ENCODE measurements at places on chromosomes 16 and 17. TPM values are rescaled to one million over a fixed set of nuclear protein-coding genes. Genes with fewer than 3 reads are reported as not detected.

Gene VMO1
- total RNA-seq, result 0.37 TPM

DNA sequence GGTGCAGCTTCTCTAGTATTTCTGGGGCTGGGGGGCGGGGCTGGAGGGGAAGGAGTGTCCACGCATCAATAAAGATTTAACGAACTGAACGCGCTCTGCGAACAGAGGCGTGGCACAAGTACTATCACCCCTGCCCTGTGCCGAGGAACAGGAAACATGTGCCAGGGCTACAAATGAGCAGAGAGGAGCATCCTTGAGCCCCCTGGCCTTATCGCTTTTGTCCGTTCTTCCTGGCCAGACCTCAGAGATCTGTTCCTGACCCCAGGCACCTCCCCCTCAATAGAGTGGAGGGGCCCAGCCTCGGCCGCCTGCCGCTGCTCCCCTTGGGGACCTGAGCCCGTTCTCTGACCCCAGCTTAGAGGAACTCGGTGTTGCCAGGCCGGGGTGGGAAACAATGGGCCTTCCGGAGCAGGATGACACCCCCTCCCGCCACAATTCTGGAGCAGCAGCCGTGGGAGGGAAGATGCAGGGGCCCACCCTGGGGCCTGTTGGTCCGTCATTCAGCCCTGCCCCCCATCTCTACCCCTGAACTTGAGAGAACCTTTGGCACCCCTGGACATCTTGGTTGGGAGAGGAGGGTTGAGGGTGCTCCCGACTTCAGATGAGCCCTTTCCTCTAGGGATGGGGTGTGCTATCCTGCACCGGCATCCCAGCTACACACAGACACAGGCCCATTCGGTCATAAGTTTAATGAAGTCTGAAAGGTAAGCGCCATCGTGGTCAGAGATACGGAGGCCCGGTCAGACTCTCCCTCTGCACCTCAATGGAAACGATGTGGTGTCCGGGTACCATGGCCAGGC, 1.1 kb downstream of the NAA38 start:
- peaks cover 2% of the 10 kb centered on the region for H3K36me3 ChIP-seq
- H3K4me1 ChIP-seq, result peaks cover 26% of the 10 kb centered on the region
- DNase-seq, result no peak
- no peak overlapping the region for H3K4me3 ChIP-seq
- no peaks in the 10 kb centered on the region for H3K27me3 ChIP-seq

GRCh38 chr17:2138318-2138717, 83.4 kb downstream of the HIC1 start:
- peaks cover 13% of the 10 kb centered on the region for H3K36me3 ChIP-seq
- DNase-seq, result peak; percentile 75
- no peak overlapping the region for H3K4me3 ChIP-seq
- peak overlapping the region; percentile 77 for H3K27ac ChIP-seq

Gene TBC1D3B
- total RNA-seq, result 9.9 TPM

Gene KRT9
- total RNA-seq, result not detected

- H3K4me3 ChIP-seq, result no peak overlapping the region
- no peak for DNase-seq
- no peaks in the 10 kb centered on the region for H3K36me3 ChIP-seq
These were observed 21.9 kb upstream of the GPRC5C start for GRCh38 chr17:74410001-74410443.

Gene LGALS3BP
- total RNA-seq, result 75.7 TPM

GRCh38 chr16:87061243-87061920, 255.8 kb downstream of the C16orf95 start:
- no peak overlapping the region for H3K27ac ChIP-seq
- no peak overlapping the region for H3K4me3 ChIP-seq
- no peaks in the 10 kb centered on the region for H3K4me1 ChIP-seq
- no peak for DNase-seq
- H3K36me3 ChIP-seq, result no peaks in the 10 kb centered on the region

- H3K4me3 ChIP-seq, result no peak overlapping the region
- no peaks in the 10 kb centered on the region for H3K4me1 ChIP-seq
- no peaks in the 10 kb centered on the region for H3K36me3 ChIP-seq
- DNase-seq, result no peak
- H3K27me3 ChIP-seq, result peaks cover 4% of the 10 kb centered on the region
These were observed 4.4 kb downstream of the SSTR5 start for GRCh38 chr16:1076801-1077576.

GRCh38 chr16:78240459-78241222, 141.2 kb downstream of the WWOX start:
- H3K4me3 ChIP-seq, result no peak overlapping the region
- H3K36me3 ChIP-seq, result no peaks in the 10 kb centered on the region
- no peaks in the 10 kb centered on the region for H3K4me1 ChIP-seq
- H3K27me3 ChIP-seq, result no peaks in the 10 kb centered on the region
- DNase-seq, result no peak

- peaks cover 58% of the 10 kb centered on the region for H3K36me3 ChIP-seq
- no peak overlapping the region for H3K4me3 ChIP-seq
- no peak overlapping the region for H3K27ac ChIP-seq
- H3K27me3 ChIP-seq, result no peaks in the 10 kb centered on the region
- peaks cover 32% of the 10 kb centered on the region for H3K4me1 ChIP-seq
These were observed 55.5 kb downstream of the ANKFY1 start for GRCh38 chr17:4208238-4208637.

DNA sequence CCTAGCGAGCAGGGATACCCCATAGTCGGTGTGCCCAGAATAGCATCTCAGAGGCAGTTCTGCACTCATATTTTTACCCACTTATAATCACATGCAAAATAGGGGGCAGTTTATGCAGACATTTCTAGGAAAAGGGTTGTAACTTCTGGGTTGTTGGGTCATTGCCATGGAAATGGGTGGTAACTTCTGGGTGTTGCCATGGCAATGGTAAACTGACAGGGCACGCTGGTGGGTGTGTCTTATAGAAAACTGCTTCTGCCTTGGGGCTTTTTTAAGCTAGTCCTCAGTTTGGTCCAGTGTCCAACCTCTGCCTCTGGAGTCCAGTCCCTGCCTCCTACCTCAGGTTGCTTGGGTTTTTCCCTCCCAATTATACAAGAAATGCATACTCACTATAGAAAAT, 7.4 kb upstream of the SPAG9 start:
- no peaks in the 10 kb centered on the region for H3K36me3 ChIP-seq
- H3K4me3 ChIP-seq, result no peak overlapping the region
- H3K4me1 ChIP-seq, result peaks cover 5% of the 10 kb centered on the region
- H3K27me3 ChIP-seq, result no peaks in the 10 kb centered on the region
- no peak overlapping the region for H3K27ac ChIP-seq
- DNase-seq, result no peak

- peaks cover 4% of the 10 kb centered on the region for H3K27me3 ChIP-seq
- H3K27ac ChIP-seq, result no peak overlapping the region
- H3K4me1 ChIP-seq, result no peaks in the 10 kb centered on the region
- no peak overlapping the region for H3K4me3 ChIP-seq
These were observed 61.0 kb downstream of the CFDP1 start for GRCh38 chr16:75372236-75372856.

DNA sequence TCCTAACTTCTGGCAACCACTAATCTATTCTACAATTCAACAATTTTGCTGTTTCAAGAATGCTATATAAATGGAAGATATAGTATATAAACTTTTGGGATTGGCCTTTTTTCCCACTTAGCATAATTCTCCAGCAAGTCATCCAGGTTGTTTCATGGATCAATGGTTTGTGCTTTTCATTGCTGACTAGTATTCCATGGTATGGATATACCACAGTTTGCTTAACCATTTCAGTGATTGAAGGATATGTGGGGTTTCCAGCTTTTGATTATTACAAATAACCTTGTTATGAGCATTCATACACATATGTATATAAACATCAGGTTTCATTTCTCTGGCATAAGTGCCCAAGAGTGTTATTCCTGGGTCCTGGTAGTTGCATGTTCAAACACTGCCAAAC, 2.1 kb upstream of the FAM83G start:
- H3K36me3 ChIP-seq, result no peaks in the 10 kb centered on the region
- no peak for DNase-seq
- no peak overlapping the region for H3K4me3 ChIP-seq
- peaks cover 15% of the 10 kb centered on the region for H3K27me3 ChIP-seq
- peaks cover 19% of the 10 kb centered on the region for H3K4me1 ChIP-seq
- H3K27ac ChIP-seq, result no peak overlapping the region

GRCh38 chr16:3026609-3027488, 3.0 kb downstream of the THOC6 start:
- H3K27me3 ChIP-seq, result peaks cover 22% of the 10 kb centered on the region
- no peak overlapping the region for H3K27ac ChIP-seq
- H3K4me3 ChIP-seq, result no peak overlapping the region
- H3K4me1 ChIP-seq, result peaks cover 52% of the 10 kb centered on the region

Gene TBC1D3C
- total RNA-seq, result not detected

Gene KCNJ12
- total RNA-seq, result not detected

Gene PSME3
- total RNA-seq, result 123 TPM

Gene TM4SF5
- not detected for total RNA-seq

Gene GPS2
- 83.7 TPM for total RNA-seq

DNA sequence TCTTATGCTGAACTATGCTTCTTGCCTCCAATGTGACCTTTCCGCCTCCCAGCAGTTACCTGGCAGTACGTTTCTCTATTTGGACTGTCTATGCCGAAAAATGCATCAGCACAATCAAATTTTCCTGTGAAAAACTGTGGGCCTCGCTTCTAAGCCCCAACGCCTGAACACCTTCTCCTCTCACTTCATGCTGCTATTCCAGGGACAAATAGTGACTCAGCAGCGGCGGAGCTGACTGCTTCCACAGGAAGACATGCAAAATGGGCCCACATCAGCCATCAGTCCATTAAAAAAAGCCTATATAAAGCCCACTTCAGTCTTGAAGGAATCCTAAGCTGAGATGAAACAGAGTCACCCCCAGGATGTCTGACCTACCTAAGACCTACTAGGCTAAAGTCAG, 10.5 kb upstream of the PIP4K2B start:
- no peak for DNase-seq
- no peak overlapping the region for H3K27ac ChIP-seq
- H3K4me1 ChIP-seq, result no peaks in the 10 kb centered on the region
- H3K27me3 ChIP-seq, result no peaks in the 10 kb centered on the region

DNA sequence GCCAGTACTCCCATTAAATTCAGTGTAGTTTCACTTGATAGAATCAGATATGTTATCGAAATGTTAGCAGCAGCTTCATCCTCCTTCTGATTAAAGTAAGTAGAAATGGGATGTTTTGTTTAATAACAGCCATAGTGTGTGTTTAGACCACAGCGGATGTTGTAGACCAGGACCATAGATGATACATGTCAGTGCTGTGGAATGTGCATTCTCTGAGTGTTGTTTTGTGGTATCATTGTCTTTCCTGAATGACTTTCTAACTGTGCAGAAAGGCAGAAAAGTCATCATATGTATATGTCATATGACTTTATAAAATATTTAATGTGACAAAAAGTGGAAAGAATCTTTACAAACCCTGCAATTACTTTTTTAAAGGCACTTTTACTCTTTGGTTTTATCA, 55.6 kb downstream of the CYLD start:
- no peak for DNase-seq
- H3K4me1 ChIP-seq, result peaks cover 2% of the 10 kb centered on the region
- no peak overlapping the region for H3K27ac ChIP-seq
- no peak overlapping the region for H3K4me3 ChIP-seq
- peaks cover 49% of the 10 kb centered on the region for H3K36me3 ChIP-seq

Gene MPHOSPH6
- 26.1 TPM for total RNA-seq

- DNase-seq, result no peak
- no peak overlapping the region for H3K27ac ChIP-seq
- H3K4me3 ChIP-seq, result no peak overlapping the region
- peaks cover 15% of the 10 kb centered on the region for H3K27me3 ChIP-seq
These were observed 55.2 kb upstream of the MRTFB start for GRCh38 chr16:14015948-14016347.

GRCh38 chr17:62052765-62053338, 12.2 kb downstream of the MED13 start:
- H3K27ac ChIP-seq, result no peak overlapping the region
- DNase-seq, result no peak
- H3K36me3 ChIP-seq, result peaks cover 45% of the 10 kb centered on the region
- peaks cover 23% of the 10 kb centered on the region for H3K4me1 ChIP-seq

DNA sequence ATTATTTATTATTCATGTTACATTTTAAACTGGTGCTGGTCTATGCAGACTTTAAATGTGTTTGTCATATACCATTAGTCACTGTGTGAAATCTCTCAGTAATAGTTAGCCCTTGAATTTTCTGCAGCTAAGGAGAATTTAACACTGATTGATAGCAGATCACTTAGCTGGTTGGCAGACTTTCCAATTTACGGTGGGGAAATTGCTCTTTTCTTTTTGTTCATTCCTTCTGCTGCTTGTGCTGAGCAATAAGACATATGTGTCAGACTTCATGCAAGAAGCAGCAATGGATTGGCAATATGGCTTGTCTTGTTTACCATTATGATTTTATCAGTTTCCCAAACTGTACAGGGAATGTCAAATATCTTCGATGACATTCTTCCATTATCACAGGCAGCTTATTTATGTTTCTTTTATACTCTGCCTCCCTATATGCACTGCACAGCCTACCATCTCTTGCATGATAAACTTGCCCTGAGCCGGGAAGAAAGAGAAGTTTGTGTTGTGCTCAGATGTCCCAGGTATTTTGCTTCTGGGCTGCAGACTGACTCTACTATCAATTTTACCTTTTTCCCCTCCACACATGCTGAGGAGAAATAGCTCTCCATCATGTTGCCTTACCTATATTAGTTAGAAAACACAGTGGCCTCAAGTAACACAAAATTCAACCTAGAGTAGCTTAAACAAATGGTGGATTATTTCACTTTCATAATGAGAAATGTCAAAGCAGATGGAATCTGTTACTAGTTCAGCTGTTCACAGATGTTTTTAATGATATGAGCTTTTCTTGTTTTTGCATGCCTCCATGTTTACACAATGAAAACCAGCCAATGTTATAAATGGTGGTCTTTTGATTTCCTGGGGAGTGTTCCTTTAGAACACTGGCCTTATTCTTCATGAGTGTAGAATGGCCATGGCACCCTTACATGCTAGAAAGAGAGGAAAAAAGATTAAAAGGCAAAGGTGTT, 968.1 kb upstream of the GOT2 start:
- no peak for DNase-seq
- no peaks in the 10 kb centered on the region for H3K4me1 ChIP-seq
- no peaks in the 10 kb centered on the region for H3K27me3 ChIP-seq

GRCh38 chr17:36074365-36074764, 10.3 kb downstream of the CCL18 start:
- peak overlapping the region; percentile 31 for H3K4me3 ChIP-seq
- DNase-seq, result no peak
- H3K4me1 ChIP-seq, result peaks cover 67% of the 10 kb centered on the region
- H3K36me3 ChIP-seq, result peaks cover 17% of the 10 kb centered on the region
- H3K27me3 ChIP-seq, result peaks cover 7% of the 10 kb centered on the region

GRCh38 chr17:55155856-55156560, 108.8 kb upstream of the HLF start:
- H3K4me1 ChIP-seq, result peaks cover 8% of the 10 kb centered on the region
- no peaks in the 10 kb centered on the region for H3K36me3 ChIP-seq
- no peak for DNase-seq

GRCh38 chr16:88793251-88793954, 8.4 kb upstream of the PIEZO1 start:
- H3K27ac ChIP-seq, result peak overlapping the region; percentile 62
- no peaks in the 10 kb centered on the region for H3K36me3 ChIP-seq
- H3K4me1 ChIP-seq, result peaks cover 51% of the 10 kb centered on the region
- DNase-seq, result no peak
